ENCODE measurements at places on chromosomes 4 and X. TPM values are rescaled to one million over a fixed set of nuclear protein-coding genes. Genes with fewer than 3 reads are reported as not detected.

PABPC4L gene
- 1.3 TPM for total RNA-seq

PNMA3 gene
- total RNA-seq, result 0.46 TPM

KDR gene
- total RNA-seq, result 163 TPM

TMPRSS11F gene
- not detected for total RNA-seq

CLNK gene
- not detected for total RNA-seq

AKAP4 gene
- total RNA-seq, result not detected

CSN1S1 gene
- total RNA-seq, result 1.6 TPM

EDA2R gene
- total RNA-seq, result 0.24 TPM

FGB gene
- not detected for total RNA-seq

IBSP gene
- total RNA-seq, result not detected

UGT2B10 gene
- total RNA-seq, result not detected

FNIP2 gene
- total RNA-seq, result 86.8 TPM

SOD3 gene
- 79.5 TPM for total RNA-seq

BMPR1B gene
- total RNA-seq, result 1.9 TPM

UGT2B7 gene
- total RNA-seq, result not detected

TMSB15A gene
- total RNA-seq, result not detected

- no peak for DNase-seq
These were observed 60.8 kb downstream of the ZNF732 start for GRCh38 chr4:244471-244870.

GRCh38 chr4:27684610-27685011, 824.0 kb downstream of the STIM2 start:
- DNase-seq, result no peak

DNA sequence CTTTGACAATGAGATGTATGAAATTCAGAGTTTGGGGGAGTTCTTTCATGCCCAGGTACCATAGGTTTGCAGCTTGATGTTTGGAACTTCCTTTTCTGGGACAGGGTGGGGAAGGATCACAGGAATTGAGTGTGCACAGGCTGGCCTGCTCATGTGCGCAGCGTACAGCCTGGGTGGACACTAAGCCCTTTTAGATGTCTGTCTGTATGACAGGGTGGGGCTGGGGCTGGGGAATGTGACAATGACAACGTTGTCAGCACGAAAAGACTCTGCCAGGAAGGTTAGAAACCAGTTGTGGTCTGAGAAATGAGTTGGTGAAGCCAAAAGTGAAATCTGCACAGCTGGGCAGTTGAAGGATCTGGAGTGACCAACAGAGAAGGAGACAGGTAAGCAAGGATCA, 47.4 kb downstream of the WWC2 start:
- DNase-seq, result no peak

DNA sequence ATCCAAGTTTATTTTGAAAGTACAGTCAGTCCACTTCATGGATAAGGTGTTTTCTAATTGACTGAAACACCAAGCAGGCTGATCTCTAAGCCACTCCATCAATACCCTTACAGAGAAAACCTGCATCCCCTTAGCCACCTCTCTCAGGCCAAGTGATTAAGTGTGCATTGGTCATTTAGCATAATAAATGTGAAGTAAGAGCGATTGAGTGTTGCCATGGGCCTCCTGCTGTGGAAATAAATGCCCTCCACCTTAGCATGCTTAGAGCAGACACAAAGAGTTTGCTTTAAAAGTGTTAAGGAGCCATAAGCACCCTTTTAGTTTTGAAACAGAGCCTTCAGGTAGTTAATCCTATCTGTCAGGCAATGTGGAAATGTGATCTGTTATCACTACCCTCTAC, 386.5 kb downstream of the GPAT3 start:
- no peak for DNase-seq

GRCh38 chr4:82773057-82773456, 25.5 kb downstream of the SCD5 start:
- no peak for DNase-seq

DNA sequence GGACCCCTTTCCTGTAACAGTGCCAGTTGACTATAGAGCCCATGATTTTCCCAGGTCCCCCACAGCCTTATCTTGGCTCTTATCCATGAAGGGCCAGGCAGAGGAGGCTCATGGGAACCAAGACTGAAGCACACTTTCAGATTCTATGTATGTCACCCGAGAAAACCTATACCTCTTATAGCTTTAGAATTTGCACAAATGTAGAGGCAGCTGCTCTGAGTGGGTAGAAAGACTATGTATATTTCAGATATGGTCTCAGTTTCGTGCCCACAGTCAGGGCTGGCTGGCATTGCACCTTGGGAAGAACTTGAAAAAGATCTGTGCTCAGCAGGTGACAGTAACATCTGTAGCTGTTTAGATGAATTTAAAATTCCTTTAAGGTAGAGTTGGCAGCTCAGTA, 8.3 kb upstream of the LNX1 start:
- DNase-seq, result no peak

- DNase-seq, result no peak
These were observed 197.1 kb upstream of the UGT8 start for GRCh38 chr4:114401483-114401882.

DNA sequence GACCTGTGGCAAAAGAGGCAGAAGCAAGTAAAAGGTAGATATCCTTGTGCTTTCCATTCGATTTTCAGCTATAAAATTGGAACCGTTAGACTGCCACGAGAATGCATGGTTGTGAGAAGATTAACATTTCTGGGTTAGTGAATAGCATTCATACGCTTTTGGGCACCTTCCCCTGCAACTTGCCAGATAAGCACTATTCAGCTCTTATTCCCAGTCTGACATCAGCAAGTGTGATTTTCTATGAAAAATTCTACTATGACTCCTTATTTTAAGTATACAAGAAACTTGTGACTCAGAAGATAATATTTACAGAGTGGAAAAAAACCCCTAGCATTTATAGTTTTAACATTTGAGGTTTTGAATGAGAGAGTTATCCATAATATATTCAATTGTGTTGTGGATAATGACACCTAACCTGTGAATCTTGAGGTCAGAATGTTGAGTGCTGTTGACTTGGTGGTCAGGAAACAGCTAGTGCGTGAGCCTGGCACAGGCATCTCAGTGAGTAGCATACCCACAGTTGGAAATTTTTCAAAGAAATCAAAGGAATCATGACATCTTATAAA, 3.9 kb downstream of the FGB start:
- DNase-seq, result no peak

DNA sequence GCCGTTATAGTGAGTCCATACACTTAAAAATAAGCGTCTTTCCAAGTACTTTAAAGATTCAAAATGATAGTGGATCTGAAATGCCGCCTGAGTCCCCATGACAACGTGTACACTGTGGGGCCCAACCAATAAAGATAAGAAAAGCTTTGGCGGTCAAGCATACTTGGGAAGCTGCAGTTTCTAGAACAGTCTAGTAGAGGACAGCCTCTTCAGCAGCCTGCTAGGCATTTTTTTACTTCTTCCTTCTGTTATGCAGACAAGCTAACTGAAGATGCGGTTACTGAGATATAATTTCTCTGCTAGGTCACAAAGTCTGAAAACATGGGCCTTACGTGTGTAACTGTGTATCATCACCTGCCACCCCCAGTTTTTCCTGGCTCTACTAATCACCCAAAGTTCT, 402 bp upstream of the UPRT start:
- DNase-seq, result no peak

DNA sequence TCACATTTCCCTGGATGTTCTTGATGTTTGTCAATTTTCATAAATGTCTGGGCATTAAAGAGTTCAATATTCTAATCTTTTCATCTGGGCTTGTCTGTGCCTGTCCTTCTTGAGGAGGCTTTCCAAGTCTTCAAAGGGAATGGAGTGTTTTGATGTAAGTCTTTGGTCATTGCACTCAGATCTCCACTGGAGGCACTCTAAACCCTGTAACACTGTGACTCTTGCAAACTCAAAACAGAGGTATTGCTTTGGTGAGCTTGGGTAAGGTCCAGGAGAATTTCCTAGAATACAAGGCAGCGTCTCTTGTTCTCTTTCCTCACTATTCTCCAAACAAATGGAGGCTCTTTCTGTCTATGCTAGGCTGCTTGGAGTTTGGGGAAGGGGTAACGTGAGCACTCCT, 1118.1 kb upstream of the PABPC4L start:
- DNase-seq, result no peak

DNA sequence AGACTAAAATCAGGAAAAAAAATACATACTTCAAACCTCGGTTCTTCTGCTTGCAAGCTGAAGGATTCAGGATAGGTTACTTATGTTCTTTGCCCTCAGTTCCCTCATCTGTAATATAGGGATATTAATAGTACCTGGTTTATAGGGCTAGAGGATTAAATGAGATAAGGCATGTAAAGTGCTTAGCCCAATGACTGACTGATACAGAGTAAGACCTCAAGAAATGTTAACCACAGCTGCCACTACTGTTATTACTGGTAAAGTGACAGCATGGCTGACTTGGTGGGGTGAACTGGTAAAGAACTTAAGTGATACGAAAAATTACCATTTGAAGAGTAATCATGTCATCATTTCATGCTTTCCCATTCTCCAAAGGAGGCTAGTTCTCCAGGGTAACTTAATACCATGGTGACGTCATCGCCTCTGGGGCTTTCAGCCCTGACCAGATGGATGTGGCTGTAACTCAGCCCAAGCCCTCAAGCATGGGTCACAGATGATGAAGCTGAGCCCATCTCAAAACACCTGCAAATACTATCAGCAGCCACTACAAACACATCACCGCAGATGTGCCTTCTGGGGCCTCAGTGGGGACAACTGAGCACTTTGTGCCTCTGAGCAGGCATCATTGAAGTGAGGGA, 44.5 kb upstream of the SCML1 start:
- DNase-seq, result no peak

- DNase-seq, result no peak
These were observed 125.8 kb upstream of the SLC7A11 start for GRCh38 chr4:138367942-138368341.

DNA sequence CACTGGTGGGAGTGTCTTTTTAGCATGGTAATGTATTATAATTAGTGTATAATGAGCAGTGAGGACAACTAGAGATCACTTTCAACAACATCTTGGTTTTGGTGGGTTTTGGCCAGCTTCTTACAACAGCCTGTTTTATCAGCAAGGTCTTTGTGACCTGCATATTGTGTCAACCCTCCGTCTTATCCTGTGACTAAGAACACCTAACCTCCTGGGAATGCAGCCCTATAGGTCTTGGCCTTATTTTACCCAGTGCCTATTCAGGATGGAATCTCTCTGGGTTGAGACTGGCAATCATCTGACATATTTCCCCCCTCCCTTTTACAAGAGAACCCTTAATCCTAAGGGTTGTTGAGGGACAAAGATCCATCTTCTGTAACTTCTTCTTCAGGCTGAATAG, 21.9 kb upstream of the ADH4 start:
- DNase-seq, result no peak

GRCh38 chrX:153814591-153815315, 15.6 kb downstream of the PDZD4 start:
- DNase-seq, result no peak

GRCh38 chrX:65488495-65488894, 46.1 kb downstream of the LAS1L start:
- no peak for DNase-seq

- DNase-seq, result no peak
These were observed 62.2 kb upstream of the PRPS1 start for GRCh38 chrX:107565931-107566603.

GRCh38 chr4:106355193-106355592, 13.4 kb downstream of the GIMD1 start:
- no peak for DNase-seq

DNA sequence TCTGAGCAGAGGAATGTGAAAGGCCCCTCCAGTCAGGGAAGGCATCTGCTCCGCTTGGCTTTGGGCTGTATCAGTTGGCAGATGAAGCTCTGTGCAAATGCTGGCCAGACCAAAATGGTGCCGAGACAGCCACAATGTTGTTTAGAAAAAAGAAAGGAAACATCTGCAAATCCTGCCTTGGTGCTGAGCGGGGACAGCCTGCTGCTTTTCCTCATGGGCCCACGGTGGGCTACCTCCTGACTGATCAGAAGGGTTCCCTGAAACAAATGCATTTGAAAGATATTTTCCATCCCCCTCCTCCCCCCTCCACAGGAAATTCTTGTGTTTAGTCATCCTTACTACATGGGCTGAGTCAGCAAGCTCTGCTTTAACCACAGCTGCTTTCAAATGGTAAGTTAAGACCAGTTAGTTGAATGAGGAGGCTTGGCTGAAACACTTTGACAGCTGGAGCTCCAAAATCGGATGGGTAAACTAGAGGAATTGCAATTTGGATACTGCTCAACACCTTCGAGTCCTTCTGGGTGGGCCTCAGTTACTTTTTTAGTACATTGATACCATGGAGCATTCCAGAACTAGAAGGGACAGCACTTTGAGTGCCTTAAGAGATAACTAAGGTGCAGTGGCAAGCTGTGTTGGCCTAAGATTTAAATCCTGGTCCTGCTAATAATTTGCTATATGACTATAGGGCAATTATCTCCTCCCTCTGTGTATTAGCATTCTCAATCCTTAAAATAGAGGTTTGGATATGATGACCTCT, 36.0 kb downstream of the PLAC1 start:
- no peak for DNase-seq

GRCh38 chrX:24148535-24149350, 786 bp upstream of the ZFX start:
- no peak for DNase-seq

DNA sequence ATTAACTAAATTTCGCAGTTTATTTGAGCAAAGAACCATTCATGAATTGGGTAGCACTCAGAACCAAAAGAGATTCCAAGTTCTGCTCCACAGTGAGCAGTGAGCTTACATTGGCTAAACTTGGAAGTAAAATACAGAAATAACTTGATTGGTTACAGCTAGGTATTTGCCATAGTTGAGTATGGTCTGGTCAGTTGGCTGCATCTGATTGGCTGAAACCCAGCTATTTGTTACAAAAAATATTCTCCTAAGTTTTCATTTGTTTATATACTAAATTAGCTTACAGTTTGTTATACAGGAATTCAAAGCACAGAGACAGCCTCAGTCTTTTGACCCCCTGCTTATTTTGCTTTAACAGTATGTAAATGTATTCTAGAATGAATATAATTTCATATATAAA, 215.1 kb downstream of the RELL1 start:
- no peak for DNase-seq

- no peak for DNase-seq
These were observed 76.5 kb upstream of the SMARCAD1 start for GRCh38 chr4:94131212-94131611.

- no peak for DNase-seq
These were observed 22.4 kb upstream of the MXD4 start for GRCh38 chr4:2284161-2284933.

DNA sequence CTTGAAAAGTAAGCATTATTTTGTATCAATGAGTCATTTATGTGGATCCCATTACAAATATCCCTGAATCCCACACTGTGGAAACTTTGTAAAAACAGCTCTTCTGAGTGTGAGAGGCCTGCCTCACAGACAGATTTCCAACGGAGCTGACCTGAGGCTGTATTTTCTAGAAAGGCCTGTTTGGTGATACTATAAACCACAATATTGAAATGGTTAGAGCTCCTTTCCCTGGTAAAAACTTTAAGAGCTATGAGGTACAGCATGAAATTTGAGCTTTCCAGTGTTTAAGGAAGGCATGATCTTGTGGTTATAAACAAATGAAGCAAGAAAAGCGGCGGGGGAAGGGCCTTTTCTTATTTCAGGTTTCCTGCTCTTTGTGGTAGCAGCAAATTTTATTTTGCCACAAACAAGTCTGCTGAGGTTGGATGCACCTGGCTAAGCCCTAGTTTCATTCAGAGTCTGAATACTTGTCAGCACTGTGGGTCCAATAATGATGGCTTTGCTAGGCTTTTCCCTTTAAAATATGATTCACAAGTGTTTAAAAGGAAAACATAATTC, 86.8 kb upstream of the ETNPPL start:
- no peak for DNase-seq

GRCh38 chr4:15482842-15483241, 13.2 kb downstream of the CC2D2A start:
- DNase-seq, result no peak

All from omental fat pad (tissue), 4 donors.